NCI-H446 (cell line): ENCODE measurements at places on chromosomes 1 and 21.

DNA sequence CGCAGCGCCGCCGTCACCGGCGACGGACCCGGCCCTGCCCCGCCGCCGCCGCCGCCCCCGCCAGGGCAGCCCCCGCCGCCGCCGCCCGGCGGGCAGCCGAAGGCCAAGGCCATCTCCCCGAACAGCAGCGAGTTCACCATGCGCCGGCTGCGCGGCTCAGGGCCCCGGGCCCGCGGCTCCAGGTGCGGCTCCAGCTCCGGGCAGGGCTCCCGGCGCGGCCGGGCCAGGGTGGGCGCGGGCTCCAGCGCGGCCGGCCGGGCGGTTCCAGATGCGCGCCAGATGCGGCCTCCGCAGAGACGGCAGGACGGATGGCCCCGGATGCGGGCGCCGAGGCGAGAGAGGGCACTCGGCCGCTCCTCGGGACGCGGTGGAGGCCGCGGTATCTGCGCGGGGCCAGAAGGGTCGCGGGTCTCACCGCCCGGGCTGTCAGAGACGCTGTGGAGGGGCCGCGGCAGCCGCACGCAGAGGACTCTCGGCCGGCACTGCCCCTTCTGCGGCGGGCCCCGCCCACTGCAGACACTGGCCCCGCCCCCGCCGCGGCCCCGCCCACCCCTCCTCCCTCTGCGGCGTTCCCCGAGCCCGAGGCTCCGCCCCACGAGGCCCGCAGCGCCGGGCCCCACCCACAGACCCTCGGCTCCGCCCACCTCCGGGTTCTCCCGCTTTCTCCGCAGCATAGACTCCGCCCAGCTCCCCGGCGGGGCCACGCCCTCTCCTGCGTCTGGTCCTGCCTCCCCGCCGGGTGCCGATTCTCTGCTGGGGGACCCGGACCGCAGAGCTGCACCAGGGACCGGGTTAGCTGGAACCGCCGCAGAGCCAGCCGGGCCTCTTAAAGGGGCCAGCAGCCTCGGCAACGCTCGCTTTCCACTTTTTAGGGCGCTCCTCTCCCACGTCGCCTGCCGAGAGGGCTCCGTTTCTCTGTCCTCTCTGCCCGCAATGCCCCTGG is at the start of gene IFFO2:
Gene IFFO2 (minus strand): TSS at position 484 of the 943 bp plus-strand sequence. CDS start 344 bp downstream, at position 140.
- DNase-seq: peak; percentile 82

DNA sequence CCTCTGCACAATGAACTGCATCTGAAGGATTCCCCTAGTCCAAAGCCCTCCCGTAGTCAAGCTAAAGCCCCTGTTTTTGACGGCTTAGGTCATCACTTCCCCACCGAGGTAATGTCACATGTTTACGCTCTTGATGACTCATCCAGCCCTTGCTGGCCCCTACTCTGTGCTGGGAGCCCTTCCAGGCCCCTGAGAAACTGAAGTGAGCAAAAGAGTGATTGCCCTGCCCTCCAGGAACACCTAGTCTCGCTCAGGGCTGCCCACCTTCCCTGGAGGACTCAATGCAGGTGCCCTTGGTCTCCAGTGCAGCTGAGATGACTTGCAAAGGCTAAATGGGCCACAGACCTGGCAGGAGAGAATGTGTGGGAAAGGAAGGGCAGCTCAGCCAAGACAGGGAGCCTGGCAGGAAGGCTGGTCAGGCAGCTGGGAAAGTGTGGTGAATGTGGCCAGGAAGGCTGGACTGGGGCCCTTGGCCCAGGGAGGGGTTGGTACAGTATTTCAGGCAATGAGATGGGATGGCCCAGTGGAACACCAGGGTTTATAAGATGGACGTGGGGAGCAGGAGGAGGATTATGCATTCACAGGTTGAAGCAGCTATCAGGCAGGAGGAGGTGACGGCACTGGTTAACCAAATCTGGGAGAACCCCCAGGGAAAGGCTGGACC is 345.6 kb downstream of the NPHP4 start:
- DNase-seq: no peak

GRCh38 chr1:244964112-244964971 is 100.0 kb upstream of the HNRNPU start:
- DNase-seq: peak; percentile 59

DNA sequence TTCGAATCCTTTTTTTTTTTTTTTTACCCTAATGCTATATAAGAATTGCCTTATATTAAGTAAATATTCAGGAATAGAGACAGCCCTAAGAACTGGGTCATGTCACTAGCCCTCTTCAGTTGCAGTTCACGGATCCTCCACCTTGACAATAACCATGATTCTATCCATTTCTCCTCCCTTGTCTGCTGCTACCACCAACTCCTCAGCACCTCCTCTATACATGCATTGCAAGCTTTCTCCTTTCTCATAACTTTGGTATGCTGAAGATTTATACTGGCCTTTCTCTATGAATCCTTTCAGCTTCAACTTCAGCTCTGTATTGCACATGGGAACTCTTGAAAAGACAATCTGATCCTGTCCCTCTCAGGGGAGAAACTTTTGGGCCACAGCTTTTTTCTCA is 14.3 kb upstream of the DR1 start:
- no peak for DNase-seq

- no peak for DNase-seq
These were observed 59.9 kb upstream of the ZSWIM5 start for GRCh38 chr1:45266151-45266801.

DNA sequence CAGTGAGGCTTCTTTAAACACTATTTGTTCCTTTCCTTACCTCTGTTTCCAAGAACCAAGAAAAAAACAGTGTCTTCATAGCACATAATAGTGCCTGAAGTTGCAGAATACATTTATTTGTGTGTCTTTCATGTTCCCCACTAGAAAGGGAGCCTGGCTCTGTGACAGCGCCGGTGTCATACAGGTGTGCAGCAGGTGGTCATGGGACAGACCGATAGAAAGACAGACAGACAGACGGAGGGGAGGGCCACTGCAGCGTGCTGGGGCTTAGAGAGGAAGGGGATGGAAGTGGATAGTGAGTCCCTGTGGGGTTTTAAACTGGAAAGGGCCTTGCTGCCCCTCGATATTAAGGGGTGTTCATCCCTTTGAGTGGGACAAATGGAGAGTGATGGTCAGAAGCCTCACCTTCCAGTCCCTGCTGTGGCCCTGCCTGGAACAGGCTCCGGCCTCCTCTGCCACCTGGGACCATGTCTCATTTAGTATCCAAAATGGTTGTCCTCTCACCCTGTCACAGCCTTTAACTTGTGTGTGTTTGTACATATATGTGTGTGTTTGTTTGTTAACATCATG is 152.9 kb downstream of the PGBD5 start:
- DNase-seq: no peak

DNA sequence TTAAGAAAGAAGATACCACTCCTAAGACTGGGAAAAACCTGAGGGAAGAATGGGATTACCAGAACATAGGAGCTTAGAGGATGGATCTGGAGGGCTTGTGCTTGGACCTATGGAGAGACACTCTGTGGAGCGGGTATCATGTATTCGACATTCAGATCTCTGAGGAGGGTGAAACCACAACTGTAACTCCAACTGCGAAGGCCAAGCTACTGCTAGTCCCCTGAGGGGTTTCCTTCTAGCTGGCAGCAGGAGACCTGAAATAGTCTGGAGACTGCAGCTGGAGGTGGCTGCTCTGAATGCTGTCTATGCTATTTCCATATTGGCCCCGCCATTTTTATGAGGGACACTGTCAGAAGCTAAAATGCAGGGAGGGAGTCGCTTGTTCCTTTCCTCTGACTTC is 462.3 kb downstream of the PTPRC start:
- DNase-seq: no peak

- DNase-seq: no peak
These were observed 1.5 kb downstream of the TTC34 start for GRCh38 chr1:2799811-2800663.

DNA sequence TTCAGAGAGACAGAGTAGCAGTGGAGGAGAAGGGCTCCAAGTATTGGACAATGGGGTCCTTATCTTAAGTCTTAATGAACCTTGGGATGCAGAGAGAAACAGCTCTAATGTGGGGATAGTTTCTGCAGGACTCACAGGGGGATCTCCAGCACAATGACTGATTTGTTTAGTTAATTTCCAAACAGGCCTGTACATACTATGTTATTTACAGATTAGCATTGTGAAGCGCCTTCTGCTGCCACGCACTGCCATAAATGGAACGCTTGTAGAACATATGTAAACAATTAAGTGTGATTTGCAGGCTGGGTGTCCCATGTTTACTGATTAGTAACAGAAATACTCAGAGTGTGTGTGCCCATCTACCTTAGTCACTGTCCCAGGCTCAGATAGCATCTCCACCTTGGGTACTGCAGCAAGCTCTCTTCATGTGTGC is 56.1 kb downstream of the NTPCR start:
- DNase-seq: no peak

GRCh38 chr1:110087812-110088738 is 17.6 kb upstream of the ALX3 start:
- DNase-seq: peak; percentile 67

DNA sequence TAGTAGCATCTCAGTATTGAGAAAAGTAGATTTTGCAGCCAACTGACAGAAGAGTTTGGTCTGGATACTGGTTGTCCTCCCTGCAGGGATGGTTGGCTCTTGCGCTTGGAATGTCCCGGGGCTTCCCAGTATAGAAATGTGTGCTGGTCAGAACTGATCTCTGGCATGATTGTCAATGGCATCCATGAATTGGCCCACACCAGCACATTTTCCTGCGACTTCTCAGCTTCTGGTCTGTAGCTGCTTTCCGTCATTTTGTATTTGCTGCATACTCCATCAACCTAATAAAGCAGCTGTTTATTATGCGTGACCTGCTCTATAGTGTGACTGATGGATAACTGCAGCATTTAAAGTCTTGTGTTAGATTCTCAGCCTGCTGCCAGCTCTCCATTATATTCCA is 203.7 kb downstream of the S1PR1 start:
- no peak for DNase-seq

DNA sequence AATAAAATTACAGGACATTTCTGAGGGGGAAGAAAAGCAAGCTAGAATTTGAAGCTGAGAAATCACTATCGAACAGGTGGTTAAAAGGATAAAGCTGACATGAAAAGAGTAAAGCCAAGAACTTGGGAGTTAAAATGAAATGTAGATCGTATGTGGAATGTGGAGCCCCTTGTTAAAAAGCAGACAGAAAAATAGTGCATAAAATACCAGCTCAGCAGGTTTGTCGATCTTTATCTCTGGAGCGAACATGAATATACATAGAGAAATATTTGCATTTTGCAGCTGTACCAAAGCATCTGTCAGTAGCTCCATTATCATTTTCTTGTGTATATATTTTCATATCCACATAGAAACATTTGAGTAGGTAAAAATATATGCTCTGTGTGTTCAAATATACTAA is 73.6 kb upstream of the CDC42BPA start:
- no peak for DNase-seq

- no peak for DNase-seq
These were observed 95.3 kb downstream of the COP1 start for GRCh38 chr1:176111835-176112234.

GRCh38 chr1:31483012-31483946 is 70.3 kb downstream of the SERINC2 start:
- peak; percentile 6 for DNase-seq

DNA sequence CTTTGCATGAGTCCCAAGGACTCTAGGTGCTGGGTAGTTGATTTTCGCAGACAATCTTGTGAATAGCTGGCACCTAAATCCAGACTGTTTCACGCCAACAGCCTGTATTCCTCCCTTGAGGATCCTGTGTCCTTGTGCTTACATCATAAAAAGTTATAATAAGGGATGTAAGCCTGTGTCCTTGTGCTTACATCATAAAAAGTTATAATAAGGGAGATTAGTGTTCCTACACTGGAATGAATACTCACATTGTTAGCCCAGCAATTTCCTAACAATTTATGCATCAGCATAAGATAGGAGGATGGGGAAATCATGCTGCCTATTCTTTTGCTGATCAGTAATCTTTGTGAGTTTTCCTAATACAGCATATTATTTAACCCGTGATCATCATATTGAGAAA is 4.0 kb upstream of the HSD3B2 start:
- no peak for DNase-seq

DNA sequence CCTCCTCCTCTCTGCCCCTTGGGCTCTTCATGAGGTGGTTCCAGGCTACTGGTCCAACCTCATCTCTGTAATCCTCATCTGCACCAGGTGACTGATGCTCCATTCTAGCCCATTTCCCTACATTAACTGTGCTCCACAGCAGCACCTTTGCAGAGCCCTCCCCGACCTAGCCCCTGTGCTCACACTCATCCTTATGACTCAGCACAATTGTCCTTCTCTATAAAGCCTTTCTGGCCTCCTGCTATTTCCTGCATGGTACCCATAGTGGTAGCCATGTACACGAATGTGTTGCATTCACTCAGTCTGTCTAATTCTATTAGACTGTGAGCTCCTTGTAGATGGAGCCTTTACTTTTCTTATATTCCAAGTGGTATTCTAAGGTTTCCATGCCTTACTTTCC is 339.0 kb downstream of the DISC1 start:
- no peak for DNase-seq

DNA sequence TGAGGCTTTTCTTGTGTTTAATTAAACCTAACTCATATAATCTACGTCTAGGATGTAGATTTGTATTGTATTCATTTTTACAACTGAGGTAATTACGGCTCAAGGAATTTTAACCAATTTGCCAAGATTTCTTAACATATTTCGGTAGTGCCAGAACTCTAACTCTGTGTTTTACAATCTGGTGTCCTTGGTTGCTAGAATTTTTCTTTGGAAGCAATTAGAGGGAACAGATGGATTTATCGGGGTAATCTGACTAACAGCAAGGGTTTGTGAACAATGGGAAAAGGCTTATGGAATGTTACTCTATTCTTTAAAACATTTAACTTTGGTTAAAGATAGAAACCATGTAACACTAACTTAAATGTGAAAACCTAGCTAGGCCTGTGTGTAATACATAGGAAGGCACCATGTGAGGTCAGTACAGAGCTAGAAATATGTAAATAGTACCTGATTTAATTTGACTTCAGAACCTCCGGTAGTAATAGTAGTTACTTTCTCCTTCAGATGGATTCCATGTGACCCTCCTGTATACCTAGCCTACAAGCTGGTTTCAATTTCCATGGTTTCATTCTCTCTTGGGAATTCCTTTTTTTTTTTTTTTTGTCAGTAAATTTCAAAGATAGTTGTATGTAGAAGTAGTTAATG is 1.2 kb downstream of the MTF2 start:
- DNase-seq: peak; percentile 58

DNA sequence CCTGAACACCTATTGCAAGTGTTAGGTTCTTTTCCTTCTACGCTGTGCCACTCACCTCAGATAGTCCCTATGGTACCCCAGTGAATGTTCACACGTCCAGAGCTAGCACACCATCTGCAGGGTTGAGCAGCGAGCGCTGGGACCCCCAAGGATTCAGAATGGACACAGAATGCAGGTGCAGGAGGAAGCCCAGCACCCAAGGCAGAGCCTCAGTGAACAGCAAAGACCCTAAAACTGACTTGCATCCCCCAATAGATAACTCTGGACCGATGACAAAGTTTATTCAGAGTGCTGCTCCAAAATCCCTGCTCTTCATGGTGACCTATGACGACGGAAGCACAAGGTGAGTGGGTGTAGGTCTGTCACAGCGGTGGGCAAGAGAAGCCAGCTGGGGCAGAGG is 15.1 kb upstream of the MX2 start:
- no peak for DNase-seq

DNA sequence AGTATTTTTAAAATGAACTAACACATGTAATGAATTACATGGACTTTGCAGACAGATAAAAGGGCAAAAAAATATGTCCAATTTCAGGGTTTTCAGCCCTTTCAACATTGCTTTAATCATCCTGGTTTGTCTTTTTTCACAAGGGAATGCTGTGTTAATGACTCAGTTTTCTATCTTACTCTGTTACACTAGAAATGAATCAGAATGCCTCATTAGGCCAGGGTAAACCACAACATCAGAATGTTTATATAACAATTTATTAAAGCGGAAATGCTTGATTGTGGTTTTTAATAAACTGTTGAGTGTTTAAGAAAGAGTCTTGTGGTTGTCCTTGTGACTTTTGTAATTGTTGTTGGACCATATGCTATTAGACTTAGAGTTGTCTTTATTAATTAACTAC is 13.5 kb downstream of the GORAB start:
- DNase-seq: no peak
